ENCODE measurements at places on chromosomes 3 and 15. TPM values are rescaled to one million over a fixed set of nuclear protein-coding genes. Genes with fewer than 3 reads are reported as not detected.

DNA sequence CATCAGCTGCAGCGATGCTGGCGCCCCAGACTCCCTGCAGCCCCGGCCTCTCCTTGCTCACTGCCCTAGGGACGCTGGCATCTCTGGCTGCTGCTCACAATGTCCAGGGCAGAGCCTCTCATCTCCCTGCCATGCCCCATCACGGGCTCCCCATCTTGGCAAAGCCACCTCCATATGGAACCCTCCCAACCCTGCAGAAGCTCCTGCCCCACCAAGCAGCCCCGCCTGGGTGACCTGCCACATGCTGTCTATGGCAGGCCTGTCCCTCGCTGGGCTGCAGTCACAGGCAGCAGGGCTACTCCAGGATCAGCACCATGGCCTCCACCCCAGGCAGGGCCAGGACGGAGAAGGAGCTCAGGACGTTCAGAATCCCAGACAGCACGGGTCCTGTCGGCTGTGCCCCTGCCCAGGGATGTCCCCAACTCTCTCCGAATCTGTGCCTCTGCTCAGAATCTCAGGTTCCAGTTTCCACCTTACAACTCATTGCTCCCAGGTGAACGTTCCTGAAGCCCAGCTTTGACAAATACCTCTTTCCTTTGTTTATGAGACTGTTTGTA lies 58.4 kb downstream of the PLXNA1 start:
- DNase-seq, result no peak

DNA sequence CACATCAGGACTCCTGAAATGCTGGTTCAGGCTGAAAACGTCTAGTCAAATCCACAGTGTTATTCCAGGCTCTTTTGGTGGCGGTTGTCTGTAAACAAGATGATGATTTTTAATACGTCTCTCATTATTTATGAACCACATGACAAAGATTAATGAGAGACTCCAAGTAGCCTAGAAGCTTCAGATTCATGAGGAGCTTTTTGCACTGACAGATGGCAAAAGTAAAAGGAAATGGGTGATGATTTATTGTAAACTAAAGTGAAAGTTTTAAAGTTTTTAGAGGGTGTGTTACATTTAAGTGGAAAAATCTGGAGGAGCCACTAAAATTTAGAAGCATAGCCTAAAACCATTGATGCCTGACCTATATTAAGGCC lies 77.0 kb downstream of the BBX start:
- DNase-seq, result no peak

DNA sequence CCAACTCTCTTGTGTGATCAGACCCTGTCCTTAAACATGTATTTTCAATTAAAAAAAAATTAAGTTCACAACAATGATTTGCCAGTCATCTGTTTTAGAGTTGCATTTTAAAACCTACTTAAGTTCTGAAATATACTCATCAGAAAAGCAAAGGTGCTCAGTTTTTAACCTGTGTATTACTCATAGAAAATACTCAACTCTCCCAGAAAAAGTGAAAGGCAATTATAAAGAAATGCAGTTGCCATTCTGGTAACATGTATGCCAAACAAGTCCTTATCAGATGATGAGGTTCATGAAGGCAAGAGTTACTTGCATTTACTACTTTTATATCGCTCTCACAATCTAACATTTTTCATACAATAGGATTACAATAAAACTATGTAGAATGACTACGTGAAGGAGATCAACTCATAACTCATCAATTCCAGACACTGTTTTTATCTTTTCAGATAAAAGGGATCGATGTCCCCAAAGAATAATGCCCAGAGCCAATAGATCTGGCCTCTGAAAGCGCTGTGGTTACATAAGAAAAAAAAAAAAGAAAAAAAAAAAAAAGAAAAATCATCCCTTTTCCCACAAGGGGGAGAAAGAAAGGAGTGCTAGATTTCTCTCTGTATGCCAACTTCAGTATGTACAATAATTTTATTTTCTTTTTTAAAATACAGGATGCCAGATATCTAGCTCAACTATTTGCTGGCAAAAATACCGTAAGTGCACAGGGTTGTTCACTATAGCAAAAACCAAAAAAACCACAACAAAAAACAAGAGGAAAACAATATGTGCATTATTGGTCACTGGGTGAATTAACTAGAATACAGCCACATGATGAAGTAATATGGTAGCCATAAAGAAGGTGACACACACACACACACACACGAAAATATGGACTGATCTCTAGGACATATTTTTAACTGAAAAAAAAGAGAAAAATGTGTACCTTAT lies 137.4 kb downstream of the NR1I2 start:
- DNase-seq, result no peak

- no peak for DNase-seq
Measured at GRCh38 chr15:99717161-99718009, 15.9 kb downstream of the LYSMD4 start.

- DNase-seq, result no peak
Measured at GRCh38 chr3:190595179-190595795, 81.4 kb downstream of the IL1RAP start.

DNAH1 gene
- total RNA-seq, result 2.5 TPM

APOD gene
- total RNA-seq, result 25.1 TPM

PLA2G4E gene
- total RNA-seq, result not detected

ZBTB38 gene
- total RNA-seq, result 128 TPM

CYP8B1 gene
- total RNA-seq, result not detected

PDZRN3 gene
- total RNA-seq, result not detected

COL8A1 gene
- total RNA-seq, result 251 TPM

Data from pulmonary artery endothelial cell (primary cell).